ENCODE measurements at places on chromosomes 7 and 10. TPM values are rescaled to one million over a fixed set of nuclear protein-coding genes. Genes with fewer than 3 reads are reported as not detected.

LRRTM3 gene
- polyA plus RNA-seq = not detected

MRPS24 gene
- polyA plus RNA-seq = 134 TPM

ENO4 gene
- 0.11 TPM for polyA plus RNA-seq

INHBA gene
- polyA plus RNA-seq = 28.1 TPM

MPP7 gene
- polyA plus RNA-seq = 0.61 TPM

RET gene
- 0.17 TPM for polyA plus RNA-seq

TMEM196 gene
- polyA plus RNA-seq = not detected

NODAL gene
- polyA plus RNA-seq = not detected

MYO3A gene
- polyA plus RNA-seq = not detected

All from AG04450 (cell line).